ENCODE measurements at places on chromosomes 3 and 15. TPM values are rescaled to one million over a fixed set of nuclear protein-coding genes. Genes with fewer than 3 reads are reported as not detected.

DNA sequence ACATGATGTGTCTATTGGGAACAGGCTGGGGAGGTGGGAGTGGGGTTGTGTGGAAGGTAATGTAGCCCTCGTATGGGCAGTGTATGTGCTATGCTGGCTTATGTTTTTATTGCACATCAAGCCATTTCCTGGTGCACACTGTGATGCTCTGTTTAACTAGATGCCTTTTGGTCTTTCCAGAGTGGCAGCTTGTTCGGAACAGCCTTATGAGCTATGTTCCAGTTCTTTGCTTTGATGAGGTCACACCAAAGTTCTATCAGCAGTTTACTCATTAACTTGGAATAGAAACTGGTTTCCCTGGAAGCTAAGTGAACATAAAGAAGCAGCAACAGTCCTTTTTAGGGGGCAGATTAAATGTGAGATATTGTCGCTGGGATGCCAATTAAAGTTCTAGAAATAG is 133.9 kb downstream of the DIPK2A start:
- no peak for DNase-seq

LOXL1 gene
- polyA plus RNA-seq: 139 TPM

DNAH12 gene
- polyA plus RNA-seq: 10.0 TPM

DNA sequence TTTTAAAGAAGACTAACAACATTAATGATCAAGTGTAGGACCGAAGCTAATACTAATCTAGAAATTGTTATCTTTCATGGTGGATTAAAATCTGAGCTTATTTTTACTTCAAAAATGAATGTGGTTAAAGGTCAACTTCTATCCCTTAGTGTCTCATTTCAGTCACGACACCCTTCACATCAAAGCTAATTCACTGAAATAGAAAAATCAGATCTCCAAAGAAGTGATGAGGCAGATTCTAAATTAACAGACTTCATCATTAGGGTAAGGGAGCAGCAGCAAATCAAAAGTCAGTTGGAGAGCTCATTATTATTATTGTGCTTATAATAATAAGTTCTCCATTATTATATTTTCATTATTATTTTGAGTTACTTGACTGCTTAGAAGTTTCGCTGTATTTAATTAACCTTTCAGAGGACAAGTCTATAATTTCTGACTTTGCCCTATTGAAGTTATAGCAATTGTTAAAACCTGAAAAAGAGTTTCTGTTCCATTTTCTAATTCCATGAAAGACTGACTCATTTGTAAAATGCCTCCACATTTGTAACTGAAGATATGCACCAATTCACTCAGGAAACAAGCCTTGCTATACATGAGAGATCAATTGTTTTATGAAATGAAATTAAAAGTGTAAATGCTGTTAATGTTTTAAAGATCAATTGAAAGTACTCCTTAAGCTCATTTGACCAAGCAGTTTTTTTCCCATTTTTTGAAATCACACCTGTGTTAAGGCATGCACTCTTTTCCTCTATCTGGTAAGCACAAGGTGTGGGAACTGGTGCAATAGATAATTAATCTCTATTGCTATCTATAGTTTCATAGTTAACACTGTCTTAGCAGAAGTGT is 23.1 kb upstream of the CMC1 start:
- DNase-seq: no peak

- DNase-seq: no peak
These were observed 173.0 kb downstream of the EBLN2 start for GRCh38 chr3:73234354-73235014.

GRCh38 chr15:44568338-44568737 is 31.4 kb downstream of the EIF3J start:
- DNase-seq: no peak

AMIGO3 gene
- 0.66 TPM for polyA plus RNA-seq

ZNF660 gene
- polyA plus RNA-seq: 18.2 TPM

- DNase-seq: no peak
These were observed 33.5 kb upstream of the MKRN3 start for GRCh38 chr15:23532024-23532423.

DNA sequence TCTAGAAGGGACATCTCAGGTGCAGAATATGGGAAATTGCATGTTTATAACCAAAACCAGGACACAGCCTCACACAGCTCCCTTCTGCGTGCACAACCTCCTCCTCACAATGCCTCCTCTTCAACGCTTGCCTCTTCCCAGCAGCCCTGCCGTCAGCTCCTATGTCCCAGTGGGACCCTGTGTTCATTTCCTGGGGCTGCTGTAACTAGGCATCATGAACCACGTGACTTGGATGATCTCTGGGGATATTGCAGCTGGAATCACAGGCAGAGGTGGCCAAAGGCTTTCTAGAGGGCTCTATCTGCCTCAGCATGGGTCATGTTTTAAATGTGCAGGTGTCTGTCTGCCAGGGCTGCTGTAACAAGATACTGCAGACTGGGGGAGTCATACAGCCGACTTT is 375.3 kb downstream of the OCA2 start:
- DNase-seq: no peak

GRCh38 chr3:128273841-128274573 is 120.7 kb downstream of the EEFSEC start:
- no peak for DNase-seq

- DNase-seq: no peak
These were observed 82.0 kb downstream of the CHDH start for GRCh38 chr3:53764026-53764775.

GRCh38 chr15:43498990-43499389 is 6.0 kb upstream of the TP53BP1 start:
- no peak for DNase-seq

DNA sequence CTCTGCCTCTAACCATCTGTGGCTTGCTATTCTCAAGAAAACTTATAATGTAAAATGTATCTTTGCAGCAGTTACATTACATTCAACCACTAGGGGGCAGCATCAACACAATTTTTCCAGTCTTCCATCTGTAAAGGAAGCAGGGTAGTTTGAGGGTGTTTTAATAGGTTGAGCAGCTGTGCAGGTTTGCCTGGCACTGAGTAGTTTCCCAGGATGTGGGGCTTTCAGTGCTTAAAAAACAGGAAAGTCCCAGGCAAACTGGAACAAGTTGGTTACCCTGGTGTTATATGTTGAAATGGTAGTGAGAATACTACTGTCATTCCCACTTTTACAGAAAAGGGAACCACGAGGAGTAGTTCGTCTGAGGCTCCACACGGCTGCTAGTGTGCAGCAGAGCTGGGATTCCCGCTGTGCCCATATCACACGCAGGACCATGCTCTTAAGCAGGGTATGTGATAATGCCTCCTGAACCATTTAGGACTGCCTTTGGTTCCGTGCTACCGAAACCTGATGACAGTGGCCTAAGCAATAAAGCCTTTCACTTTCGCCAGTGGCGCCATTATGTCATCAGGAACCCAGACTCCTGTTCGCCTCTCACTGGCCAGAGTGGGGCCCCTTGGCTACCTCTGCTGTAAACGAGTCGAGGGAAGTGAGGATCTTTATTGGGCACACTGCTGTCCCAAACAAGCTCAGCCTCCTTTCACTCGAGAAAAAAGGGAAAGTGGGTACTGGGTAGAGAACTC is 64.7 kb upstream of the ZBTB38 start:
- no peak for DNase-seq

DNA sequence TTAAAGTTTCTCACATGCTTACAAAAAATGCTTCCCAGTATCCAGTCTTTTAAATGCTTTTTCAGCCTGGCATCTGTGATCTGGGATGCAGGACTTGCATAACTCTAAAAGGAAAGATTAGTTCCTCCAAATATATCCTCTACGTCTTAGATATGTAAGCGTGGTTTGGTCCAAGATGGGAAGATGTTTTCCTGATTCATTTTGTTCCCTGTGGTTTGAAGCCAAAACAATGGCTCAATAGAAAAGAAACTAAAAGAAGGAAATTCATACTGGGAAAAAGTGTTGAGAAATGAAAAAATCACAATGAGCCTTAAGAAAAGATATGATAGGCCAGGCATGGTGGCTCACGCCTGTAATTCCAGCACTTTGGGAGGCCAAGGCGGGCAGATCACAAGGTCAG is 1002.8 kb downstream of the NAALADL2 start:
- DNase-seq: no peak

DNA sequence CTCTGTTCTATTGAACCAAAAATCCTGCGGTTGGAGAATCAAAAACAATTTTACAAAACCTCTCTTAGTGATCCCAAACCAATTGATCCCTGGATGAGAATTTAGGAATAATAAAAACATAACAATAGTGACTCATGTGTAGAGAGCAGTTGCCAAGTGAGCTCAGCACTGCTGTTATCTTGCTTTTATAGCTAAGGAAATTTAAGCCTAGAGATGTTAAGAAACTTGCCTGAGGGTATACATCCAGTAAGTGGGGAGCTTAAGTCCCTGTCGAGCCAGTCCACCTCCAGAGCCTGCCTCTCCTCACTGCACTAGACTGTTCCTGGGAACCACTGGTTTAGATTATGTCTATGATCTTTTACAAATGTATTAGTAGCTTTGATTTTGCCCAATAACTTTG is 358.4 kb upstream of the LMCD1 start:
- DNase-seq: no peak

DNA sequence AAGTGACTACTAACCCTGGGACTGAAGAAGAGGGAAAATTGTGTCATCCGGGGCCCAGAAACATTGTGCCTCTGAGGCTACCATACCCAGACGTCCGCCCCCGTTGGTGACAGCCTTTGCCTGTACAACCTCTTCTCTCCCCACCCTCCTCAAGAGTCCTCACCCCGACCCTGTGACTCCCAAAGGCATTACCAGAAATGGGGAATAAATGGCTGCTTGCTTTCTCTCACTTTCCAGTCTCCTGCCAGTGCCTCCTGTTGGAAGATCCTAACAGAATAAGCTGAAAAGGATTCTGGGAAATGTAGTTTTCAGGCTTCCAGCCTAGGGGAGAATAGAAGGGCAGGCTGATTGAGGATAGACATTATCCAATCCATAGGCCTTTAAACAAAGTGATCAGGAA is 30.8 kb upstream of the SLC25A36 start:
- DNase-seq: no peak

TBCCD1 gene
- polyA plus RNA-seq: 16.7 TPM

ZNF445 gene
- polyA plus RNA-seq: 27.5 TPM

TJP1 gene
- 114 TPM for polyA plus RNA-seq

- DNase-seq: no peak
These were observed 106.8 kb downstream of the BBX start for GRCh38 chr3:107629566-107629965.

- no peak for DNase-seq
These were observed 18.8 kb upstream of the MOBP start for GRCh38 chr3:39448506-39449233.

DNA sequence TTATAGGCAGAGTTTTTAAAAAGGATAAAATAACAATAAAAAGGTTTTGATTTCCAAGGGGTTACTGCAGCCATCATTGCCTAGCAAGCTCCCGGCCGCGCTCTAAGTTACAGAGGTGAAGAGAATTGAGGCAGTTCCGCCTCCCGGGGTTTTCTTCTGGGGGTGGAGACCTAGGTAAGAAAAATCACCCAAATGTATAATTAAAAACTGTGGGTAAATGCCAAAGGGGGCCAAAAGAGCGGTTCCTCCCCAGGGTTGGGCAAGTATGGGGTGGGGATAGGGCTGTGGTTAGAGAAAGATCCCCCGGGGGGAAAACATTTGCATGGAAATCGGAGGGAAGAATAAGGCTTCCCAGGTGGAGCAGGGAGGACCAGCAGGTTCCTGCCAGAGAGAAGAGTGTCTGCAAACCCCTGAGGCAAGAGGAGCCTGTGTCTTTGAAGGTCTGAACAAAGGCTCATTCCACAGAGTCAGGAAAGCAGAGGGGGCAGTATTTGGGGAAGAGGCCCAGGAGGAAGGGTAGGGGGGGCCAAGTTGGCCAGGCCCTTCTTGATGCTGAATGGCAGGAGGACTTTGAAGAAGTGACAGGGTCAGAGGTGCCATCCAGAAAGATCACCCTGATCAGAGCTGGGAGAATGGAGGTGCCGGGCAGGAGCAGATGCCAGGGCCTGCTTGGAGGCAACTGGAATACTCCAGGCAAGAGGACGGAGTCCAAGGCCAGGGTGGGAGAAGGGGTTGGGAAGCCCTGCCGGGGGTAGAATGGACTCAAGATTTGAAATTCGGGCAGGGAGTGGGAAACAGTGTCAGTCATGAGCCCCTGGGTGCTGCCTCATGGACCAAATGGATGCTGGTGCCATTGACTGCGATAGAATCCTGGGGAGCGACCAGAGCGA is 152.9 kb upstream of the RGMA start:
- no peak for DNase-seq

DNA sequence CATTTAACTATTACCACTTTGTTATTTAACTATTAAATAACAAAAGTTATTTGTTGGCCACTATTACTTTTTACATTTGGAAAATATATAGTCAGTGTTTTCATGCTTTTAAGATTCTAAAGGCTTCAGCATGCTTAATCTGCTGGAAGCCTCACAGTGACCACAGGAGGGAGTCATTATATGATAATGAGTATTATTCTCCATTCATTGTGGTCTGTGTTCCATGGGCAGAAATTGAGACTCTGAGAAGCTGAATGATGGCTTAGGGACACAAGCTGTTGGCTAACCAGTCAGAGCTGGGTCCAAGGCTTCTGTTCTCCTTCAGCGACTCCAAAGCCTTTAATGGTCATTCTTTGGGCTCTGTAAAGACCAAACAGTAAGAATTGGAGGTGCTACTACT is 64.7 kb downstream of the BFSP2 start:
- DNase-seq: no peak

GRCh38 chr3:56196700-56197099 is 271.6 kb downstream of the ERC2 start:
- no peak for DNase-seq

DNA sequence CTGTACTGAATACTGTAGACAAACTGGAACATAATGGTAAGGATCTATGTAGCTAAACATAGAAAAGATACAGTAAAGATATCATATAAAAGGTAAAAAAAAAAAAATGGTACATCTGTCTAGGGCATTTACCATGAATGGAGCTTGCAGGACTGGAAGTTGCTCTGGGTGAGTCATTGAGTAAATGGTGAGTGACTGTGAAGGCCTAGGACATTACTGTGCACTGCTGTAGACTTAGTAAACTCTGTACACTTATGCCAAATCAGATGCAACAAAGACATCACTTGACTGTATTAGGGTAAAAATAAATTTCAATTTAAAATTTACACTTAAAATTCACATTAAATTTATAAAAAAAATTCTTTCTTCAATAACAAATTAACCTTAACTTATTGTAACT is 281.3 kb upstream of the LMCD1 start:
- no peak for DNase-seq

GRCh38 chr3:171774521-171774920 is 35.8 kb downstream of the PLD1 start:
- DNase-seq: no peak

NCKIPSD gene
- polyA plus RNA-seq: 14.4 TPM

DNA sequence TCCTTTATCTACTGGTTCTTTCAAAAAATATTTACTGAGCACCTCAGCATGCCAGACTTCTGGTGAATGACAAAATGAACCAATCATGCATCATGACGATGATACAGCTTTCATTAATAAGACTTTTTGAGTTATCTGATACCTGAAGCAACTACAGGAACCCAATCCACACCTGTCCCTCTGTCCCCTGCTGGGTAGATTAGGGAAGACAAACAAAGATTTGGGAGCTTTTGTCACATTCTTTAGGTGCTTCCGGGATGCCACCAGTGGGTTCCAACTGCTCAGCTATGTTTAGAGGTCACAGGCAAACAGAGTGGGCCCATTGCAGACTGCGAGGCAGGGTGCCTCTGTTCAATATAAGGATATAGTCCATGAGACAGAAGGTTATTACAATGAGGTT is 1020.5 kb upstream of the CFAP20DC start:
- no peak for DNase-seq

SYNPR gene
- 0.27 TPM for polyA plus RNA-seq

SPATA12 gene
- not detected for polyA plus RNA-seq

- no peak for DNase-seq
These were observed 60.1 kb downstream of the KY start for GRCh38 chr3:134590766-134591165.

BTLA gene
- polyA plus RNA-seq: 0.31 TPM

CLDN16 gene
- polyA plus RNA-seq: 0.25 TPM
